ENCODE measurements at places on chromosomes 3 and 15. TPM values are rescaled to one million over a fixed set of nuclear protein-coding genes. Genes with fewer than 3 reads are reported as not detected.

Gene MOBP
- not detected for total RNA-seq

Gene RBPMS2
- total RNA-seq: 3.9 TPM

Gene PIF1
- total RNA-seq: 3.5 TPM

DNA sequence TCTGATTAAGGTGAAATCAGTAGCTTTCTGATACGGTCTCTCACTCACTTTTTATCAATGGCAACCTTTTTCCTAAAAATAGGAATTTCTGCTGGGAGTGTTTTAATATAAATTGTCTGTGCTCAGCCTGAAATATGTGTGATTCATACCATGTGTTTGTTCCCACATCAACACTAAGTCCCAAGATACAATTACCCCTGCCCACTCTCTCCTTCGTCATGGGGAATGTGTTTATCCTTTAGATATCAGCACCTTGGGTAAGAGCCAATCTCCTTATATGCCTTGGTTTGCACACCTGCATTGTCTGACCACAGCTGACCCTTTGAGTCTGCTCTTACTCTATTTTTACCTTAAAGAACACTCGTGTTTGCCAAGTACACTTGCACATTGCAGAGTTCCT, 356.4 kb downstream of the LPP start:
- no peaks in the 10 kb centered on the region for H3K27me3 ChIP-seq
- H3K4me1 ChIP-seq: no peaks in the 10 kb centered on the region
- no peaks in the 10 kb centered on the region for H3K36me3 ChIP-seq
- no peak overlapping the region for H3K4me3 ChIP-seq

GRCh38 chr3:20101041-20101440, 60.8 kb downstream of the KAT2B start:
- H3K4me1 ChIP-seq: no peaks in the 10 kb centered on the region

- DNase-seq: peak; percentile 64
- no peaks in the 10 kb centered on the region for H3K36me3 ChIP-seq
These were observed 44.0 kb downstream of the SMAD3 start for GRCh38 chr15:67109141-67110034.

Measured in Peyer's patch (tissue), 4 donors.